ENCODE measurements at places on chromosomes 13 and 19. TPM values are rescaled to one million over a fixed set of nuclear protein-coding genes. Genes with fewer than 3 reads are reported as not detected.

Gene SIGLEC11
- total RNA-seq = not detected

Gene FCER2
- total RNA-seq = not detected

Gene FUZ
- total RNA-seq = 14.0 TPM

Gene GZMM
- total RNA-seq = 0.23 TPM

Gene PLEKHG2
- total RNA-seq = 38.2 TPM

Gene ICAM3
- 9.6 TPM for total RNA-seq

Gene KLHL1
- not detected for total RNA-seq

Gene CABP5
- not detected for total RNA-seq

Gene C1QTNF9B
- not detected for total RNA-seq

Gene LGALS14
- not detected for total RNA-seq

Gene LRRC25
- not detected for total RNA-seq

Gene ZNF229
- total RNA-seq = 2.5 TPM

Gene NCAN
- total RNA-seq = 0.03 TPM

Gene PRDX2
- total RNA-seq = 1.1 TPM

Gene B3GLCT
- total RNA-seq = 3.3 TPM

Gene RFPL4A
- 0.22 TPM for total RNA-seq

Gene LENG9
- total RNA-seq = 6.8 TPM

Gene FAM124A
- total RNA-seq = 1.7 TPM

Gene ARRDC2
- total RNA-seq = 27.6 TPM

Gene LRG1
- 0.10 TPM for total RNA-seq

Gene MCEMP1
- total RNA-seq = not detected

Gene ADGRE3
- not detected for total RNA-seq

Gene CEACAM6
- 26.1 TPM for total RNA-seq

Gene PRKCG
- 7.1 TPM for total RNA-seq

Gene CLEC4M
- total RNA-seq = not detected

Gene ZNF829
- total RNA-seq = 0.41 TPM

Gene TMEM150B
- not detected for total RNA-seq

Gene CLDN10
- total RNA-seq = 0.13 TPM

Gene CACNA1A
- 0.35 TPM for total RNA-seq

Gene DAPK3
- total RNA-seq = 47.4 TPM

Gene NLRP11
- total RNA-seq = not detected

Gene TNFSF13B
- 0.03 TPM for total RNA-seq

Gene NLRP5
- total RNA-seq = not detected

Gene NBEA
- 2.0 TPM for total RNA-seq

Gene ARRDC5
- not detected for total RNA-seq

Gene PROZ
- not detected for total RNA-seq

All from A549 treated with RU486 at 1 μM for 4 hours (cell line).